ENCODE measurements at places on chromosomes 1 and 21.

GRCh38 chr1:223512057-223512456 lies 118.8 kb downstream of the CCDC185 start:
- no peak for DNase-seq

DNA sequence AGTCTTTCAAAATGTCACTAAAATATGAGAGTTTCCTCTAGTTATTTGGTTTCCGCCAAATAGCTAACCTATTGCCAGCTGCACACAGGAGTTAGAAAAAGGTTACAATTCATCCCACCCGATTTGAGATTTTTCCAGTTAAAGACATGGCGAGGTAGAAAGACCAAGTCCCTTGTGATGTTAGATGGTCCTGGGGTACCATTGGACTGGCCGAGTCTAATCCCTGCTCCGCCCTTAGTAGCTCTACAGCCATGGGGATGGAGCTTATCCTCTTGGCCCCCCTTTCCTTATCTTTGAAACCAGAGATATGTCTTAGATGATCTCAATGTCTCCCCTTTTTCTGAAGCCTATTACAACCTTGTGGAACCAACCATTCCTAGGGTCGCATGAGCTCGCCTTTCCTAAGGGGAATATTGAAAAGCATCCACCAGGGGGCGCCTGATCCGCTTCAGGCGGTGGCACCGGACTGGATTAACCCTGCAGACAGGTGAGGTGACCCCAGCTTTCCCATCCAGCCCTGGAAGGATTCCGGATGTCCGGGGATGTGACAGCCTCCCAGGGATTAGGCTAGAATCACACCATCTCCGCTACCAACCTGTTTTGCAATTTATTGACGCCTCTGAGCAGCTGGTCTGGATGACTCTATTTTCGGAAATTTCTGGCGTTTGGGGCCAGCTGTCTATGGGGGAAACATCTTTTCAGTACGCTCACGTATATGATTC lies 68.3 kb upstream of the SIM2 start:
- peak; percentile 14 for DNase-seq

DNA sequence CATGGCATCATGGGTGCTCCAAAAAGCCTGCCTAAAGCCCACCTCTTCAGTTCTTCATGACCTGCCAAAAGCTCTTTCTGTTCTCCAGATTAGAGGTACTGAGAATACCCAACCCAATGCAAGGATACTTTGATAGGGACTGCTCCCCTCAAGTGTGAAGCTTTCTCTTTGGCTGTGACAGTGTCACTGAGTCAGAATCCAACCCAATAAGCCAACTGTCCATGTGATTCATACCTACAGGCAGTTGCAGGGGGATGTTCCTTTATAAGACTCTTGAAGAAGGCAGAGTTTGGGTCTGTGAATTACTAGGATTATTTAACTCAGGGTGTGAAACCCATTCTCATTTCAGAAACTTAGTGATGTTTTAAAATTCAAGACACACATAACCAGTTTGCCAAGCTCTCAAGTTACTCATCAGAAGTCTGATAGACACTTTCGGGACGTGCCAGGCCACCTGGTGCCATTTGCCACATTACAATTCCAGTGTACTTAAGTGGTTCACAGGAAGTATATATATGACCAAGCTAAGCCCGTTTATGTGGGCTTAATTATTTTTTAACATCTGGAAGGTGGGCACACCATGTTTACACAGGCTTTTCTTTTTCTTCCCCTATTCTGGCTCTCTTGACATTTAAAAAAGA lies 265.8 kb downstream of the NFIA start:
- no peak for DNase-seq

GRCh38 chr1:1216770-1217620 lies 3.0 kb upstream of the TNFRSF4 start:
- no peak for DNase-seq
